ENCODE measurements at places on chromosomes 13 and 19.
A peak's percentile ranks its signal among the peaks of the same experiment; 100 is the strongest.

DNA sequence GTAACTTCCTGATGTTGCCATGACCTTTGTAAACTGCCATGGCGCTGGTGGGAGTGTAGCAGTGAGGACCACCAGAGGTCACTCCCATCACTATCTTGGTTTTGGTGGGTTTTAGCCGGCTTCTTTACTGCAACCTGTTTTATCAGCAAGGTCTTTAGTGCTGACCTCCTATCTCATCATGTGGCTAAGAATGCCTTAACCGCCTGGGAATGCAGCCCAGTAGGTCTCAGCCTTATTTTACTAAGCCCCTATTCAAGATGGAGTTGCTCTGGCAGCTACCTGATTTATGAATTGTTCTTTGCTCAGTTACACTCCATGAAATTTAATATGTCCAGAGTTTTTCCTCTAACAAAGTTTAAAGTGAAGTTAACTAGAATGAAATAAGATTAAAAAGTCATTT lies 4.6 kb upstream of the EPS15L1 start:
- DNase-seq = no peak

DNA sequence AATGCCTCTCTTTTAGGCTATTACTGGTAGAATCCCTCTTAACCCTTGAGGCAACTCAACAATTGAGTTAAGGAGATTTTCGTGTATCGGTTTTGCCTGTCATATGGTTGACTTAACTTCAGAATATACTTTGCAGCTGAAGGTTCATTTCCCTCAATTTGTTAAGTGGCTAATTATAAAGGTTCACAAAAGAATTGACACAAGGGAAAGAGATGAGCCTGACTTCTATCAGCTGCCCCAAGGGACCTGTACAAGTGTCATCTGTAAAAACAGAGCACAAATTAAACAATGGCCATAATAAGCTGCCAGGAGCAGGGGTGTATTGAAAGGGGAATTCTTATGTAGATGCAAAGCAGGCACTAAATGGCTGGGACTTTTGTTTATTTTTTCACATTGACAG lies 334.8 kb upstream of the OBI1 start:
- DNase-seq = peak; percentile 78

GRCh38 chr13:41177616-41178015 lies 16.8 kb downstream of the KBTBD7 start:
- no peak for DNase-seq

- no peak for DNase-seq
Measured at GRCh38 chr19:17035842-17036424, 9.3 kb upstream of the CPAMD8 start.

GRCh38 chr19:56079609-56080008 lies 41.5 kb downstream of the ZNF787 start:
- DNase-seq = no peak

GRCh38 chr13:27790523-27790922 lies 1.8 kb upstream of the GSX1 start:
- DNase-seq = peak; percentile 5

DNA sequence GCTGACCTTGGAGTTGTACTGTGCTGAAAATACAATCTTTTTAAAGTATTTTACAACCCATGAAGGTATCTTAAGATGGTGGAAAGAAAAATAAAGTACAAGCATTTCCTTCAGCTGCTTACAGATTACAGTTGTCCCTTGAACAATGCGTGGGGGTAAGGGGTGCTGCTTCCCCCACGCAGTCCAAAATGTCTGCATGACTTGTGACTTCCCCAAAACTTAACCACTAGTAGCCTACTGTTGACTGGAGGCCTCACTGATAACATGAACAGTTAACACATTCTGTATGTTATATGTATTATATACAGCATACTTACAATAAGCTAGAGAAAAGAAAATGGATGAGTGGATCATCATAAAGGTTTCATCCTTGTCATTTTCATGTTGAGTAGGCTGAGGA lies 45.3 kb upstream of the ZNF599 start:
- no peak for DNase-seq

- DNase-seq = no peak
Measured at GRCh38 chr13:114151565-114152284, 19.3 kb upstream of the RASA3 start.

DNA sequence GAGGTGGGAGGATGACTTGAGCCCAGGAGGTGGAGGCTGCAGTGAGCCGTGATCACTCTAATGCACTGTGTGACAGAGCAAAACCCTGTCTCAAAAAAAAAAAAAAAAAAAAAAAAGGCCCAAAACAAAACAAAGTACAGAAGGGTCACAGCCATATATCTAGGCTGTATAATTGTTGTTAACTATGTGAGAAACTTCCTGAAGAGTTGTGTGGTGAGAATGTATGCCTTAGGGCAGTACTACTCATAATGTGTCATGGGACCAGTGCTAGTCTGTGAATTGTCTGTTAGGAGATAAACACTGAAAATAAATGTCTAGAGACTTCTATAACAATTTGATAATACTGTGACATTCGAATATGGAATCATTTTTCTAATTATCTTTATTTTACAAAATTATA lies 43.1 kb downstream of the PAN3 start:
- DNase-seq = no peak

- no peak for DNase-seq
Measured at GRCh38 chr19:7250951-7251350, 43.3 kb downstream of the INSR start.

- DNase-seq = no peak
Measured at GRCh38 chr19:17755443-17755890, 4.2 kb downstream of the FCHO1 start.

- DNase-seq = no peak
Measured at GRCh38 chr19:8020681-8021080, 15.2 kb upstream of the ELAVL1 start.

GRCh38 chr13:19950374-19950773 lies 8.2 kb upstream of the ZMYM2 start:
- no peak for DNase-seq

- DNase-seq = peak; percentile 6
Measured at GRCh38 chr19:34838753-34839431, 65.9 kb upstream of the ZNF599 start.

- no peak for DNase-seq
Measured at GRCh38 chr13:35475960-35476943, at the start of gene MAB21L1. Gene MAB21L1, minus strand, starts transcription at chr13:35476689. Its CDS starts 551 bp downstream, at chr13:35476138.

GRCh38 chr13:110042253-110042950 lies 256.0 kb upstream of the IRS2 start:
- DNase-seq = no peak

GRCh38 chr19:45494261-45494916 lies 2.5 kb downstream of the RTN2 start:
- no peak for DNase-seq

DNA sequence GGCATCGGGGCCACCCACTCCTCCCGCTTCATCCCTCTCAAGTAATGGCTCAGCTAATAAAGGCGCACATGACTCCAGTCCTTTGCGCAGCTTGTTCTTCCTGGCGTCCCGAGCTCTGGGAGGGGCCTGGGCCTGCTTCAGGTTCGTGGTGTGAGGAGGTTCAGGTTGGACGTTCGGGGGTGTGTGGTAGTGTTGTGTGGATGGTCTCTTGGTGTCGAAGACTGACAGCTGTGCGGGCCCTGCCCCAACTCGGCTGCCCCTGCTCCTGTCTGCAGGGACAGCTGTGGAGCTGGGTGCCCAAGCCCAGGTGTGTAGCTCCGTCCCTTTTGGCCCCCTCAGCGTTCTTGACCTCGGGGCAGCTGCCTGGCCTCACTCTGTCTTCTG lies 2.2 kb downstream of the RPS15 start:
- no peak for DNase-seq

- DNase-seq = no peak
Measured at GRCh38 chr19:13301627-13302334, 151.6 kb downstream of the IER2 start.

GRCh38 chr13:99421758-99422585 lies 79.3 kb upstream of the TM9SF2 start:
- no peak for DNase-seq

DNA sequence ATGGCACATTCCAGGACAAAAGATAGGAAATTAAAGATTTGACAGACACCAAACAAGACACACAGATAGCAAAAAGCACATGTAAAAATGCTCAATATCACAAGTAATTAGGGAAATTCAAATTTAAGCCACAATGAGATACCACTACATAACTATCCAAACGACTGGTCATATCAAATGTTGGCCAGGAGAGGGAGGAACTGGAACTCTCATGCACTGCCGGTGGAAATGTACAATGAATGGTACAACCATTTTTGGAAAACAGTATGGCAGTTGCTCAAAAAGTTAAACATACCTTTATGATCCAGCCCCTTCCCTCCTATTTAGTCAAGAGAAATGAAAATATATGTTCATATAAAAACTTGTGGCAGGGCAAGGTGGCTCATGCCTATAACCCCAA lies 36.8 kb upstream of the CYP2S1 start:
- no peak for DNase-seq

GRCh38 chr13:90951663-90952062 lies 395.8 kb upstream of the MIR17HG start:
- DNase-seq = no peak

DNA sequence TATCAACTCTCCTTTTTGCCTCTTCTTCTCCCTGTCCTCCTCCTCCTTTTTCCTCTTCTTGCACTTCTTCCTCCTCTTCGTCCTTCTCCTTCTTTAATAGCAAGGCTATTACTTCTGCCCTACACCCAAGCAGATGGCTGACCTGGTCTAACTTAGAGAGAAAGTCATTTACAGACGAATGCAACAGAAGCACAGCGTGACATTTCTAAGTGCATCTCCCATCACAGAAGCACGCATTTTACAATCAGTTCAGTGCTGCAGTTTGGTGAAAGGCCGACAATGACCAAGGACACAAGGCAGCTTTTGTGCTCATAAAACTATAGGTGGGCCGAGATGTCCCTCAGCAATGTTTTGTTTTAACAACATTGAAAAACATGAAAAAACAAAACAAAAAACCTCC lies 231.5 kb downstream of the FGF14 start:
- DNase-seq = no peak

DNA sequence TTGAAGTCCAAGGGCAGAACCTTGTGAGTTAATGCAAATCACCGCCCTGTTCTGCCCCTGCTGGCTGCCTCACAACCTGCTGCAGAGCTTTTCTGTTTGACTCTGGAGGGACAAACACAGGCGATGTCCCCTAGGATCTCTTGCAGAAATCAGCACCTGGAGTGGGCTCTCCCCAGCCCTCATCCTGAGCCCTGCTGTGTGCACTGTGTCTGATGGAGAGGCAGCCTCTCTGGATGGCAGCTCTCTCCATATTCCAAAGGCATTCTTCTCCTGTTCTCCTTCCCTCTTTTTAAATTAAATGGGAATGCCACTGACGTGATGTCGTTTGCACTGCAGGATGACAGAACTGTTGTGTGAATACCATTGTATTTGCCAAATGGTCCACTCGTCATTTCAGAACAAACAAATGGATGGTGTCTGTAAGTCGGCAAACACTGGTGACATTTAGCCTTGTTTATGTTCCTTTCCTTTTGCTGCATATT lies 184.1 kb downstream of the ZNF536 start:
- DNase-seq = no peak

- no peak for DNase-seq
Measured at GRCh38 chr19:21680671-21681070, 86.7 kb downstream of the ZNF100 start.

GRCh38 chr19:40392894-40393517 lies 3.0 kb upstream of the HIPK4 start:
- DNase-seq = no peak

GRCh38 chr13:109427695-109428094 lies 358.7 kb downstream of the IRS2 start:
- peak; percentile 13 for DNase-seq

DNA sequence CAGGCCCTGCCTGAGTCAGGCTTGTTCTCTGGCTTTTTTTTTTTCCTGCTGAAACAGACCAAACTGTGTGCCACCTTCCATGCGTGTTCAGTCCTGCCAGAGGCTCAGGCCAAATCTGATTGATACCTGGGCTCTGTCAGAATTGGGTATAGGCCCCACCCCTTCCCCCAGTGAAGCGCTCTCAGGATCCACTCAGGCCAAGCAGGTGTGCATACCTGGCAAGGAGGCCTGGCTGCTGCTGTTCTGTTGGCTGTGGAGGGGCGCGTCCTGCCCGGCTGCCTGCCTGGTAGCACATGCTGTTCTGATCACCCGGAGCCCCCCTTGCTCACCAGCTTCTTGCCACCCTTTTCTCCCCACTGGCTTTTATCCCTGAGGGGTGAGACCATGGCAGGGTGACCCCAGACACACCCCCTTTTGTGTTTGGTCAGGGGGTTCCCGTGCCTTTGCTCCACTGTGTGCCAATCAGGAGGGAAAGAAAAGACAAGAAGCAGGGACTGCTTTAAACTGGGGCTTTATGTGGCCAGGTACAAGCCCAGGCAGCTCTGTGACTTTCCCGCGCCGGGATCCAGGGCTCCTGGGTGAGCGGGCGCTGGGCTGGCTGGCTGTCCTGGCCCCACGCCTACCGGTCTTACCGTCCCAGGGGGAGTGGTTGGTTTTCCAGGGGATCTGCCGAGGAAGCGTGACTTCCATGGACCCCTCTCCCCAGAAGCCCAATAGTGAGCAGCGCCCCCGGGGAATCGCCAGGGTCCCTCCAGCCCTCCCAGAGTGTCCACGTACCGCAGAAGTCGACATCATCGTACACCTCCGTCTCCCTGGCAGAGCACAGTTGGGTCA lies 12.7 kb downstream of the PRAM1 start:
- DNase-seq = no peak

- peak; percentile 16 for DNase-seq
Measured at GRCh38 chr19:45773384-45773783, 4.3 kb upstream of the SIX5 start.

DNA sequence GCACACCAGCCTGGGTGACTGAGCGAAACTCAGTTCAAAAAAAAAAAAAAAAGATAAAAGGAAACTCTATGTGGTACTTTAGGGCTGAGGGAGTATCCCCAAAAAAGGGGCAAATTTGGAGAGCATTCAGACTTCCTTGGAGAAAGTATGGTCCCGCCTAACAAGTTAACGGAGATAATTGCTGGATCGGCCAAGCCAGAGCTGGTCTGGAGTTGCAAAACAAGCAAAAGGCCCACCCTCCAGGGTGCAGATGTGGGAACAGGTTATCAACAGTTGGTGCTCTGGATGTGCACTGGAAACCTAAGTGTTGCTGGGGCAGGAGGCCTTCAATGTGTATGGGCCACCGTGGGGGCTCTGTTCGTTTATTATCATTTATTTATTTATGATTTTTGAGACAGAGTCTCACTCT lies 2.8 kb downstream of the IQCN start:
- no peak for DNase-seq

GRCh38 chr19:50536662-50537305 lies 23.1 kb upstream of the ASPDH start:
- DNase-seq = no peak

All from NCI-H146 (cell line).